ENCODE measurements at places on chromosomes 16 and 17. TPM values are rescaled to one million over a fixed set of nuclear protein-coding genes. Genes with fewer than 3 reads are reported as not detected.

Gene GSDMA
- polyA plus RNA-seq, result not detected

DNA sequence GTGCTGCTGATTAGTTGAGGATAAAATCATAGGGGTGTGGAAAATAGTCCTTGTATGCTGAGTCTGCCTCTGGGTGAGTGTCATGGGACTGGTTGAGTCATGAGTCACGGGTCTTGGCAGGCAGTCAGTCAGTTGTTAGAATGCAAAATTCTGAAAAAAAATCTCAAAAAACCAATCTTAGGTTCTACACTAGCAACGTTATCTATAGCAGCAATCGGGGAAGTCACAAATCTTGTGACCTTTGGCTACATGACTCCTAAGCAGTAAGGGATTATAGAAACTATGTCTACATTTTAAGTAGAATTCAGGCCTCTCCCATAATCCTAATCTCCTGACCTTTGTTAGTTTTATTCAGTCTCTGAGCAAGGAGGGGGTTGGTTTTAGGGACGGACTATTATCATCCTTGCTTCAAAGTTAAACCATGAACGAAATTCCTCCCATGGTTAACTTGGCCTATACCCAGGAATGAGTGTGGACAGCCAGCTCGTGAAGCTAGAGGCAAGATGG lies 18.0 kb upstream of the PMFBP1 start:
- H3K27ac ChIP-seq, result no peak overlapping the region
- no peak overlapping the region for H3K4me3 ChIP-seq
- no peaks in the 10 kb centered on the region for H3K4me1 ChIP-seq
- no peaks in the 10 kb centered on the region for H3K36me3 ChIP-seq

DNA sequence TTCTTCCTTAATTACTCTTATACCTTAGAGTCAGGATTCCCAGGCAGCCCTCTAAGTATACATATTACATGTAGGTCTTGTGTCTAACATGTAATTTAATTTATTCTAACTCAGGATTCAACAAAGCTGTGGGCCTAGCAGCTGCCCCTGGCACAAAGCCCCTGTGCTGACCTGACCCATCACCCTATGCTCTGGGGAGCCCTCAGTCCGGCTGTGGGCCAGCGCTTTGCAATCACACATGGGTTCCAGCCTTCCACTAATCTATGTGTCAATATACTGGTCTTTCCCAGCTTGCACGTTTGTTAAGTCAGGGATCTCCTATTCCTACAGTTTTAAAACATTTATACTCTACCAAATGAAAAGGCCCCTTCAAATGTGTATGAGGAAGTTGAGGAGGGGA lies 62.7 kb upstream of the SREBF1 start:
- H3K4me1 ChIP-seq, result peaks cover 17% of the 10 kb centered on the region
- H3K4me3 ChIP-seq, result no peak overlapping the region
- no peaks in the 10 kb centered on the region for H3K36me3 ChIP-seq
- H3K27me3 ChIP-seq, result no peaks in the 10 kb centered on the region

Gene CLEC10A
- 0.14 TPM for polyA plus RNA-seq

DNA sequence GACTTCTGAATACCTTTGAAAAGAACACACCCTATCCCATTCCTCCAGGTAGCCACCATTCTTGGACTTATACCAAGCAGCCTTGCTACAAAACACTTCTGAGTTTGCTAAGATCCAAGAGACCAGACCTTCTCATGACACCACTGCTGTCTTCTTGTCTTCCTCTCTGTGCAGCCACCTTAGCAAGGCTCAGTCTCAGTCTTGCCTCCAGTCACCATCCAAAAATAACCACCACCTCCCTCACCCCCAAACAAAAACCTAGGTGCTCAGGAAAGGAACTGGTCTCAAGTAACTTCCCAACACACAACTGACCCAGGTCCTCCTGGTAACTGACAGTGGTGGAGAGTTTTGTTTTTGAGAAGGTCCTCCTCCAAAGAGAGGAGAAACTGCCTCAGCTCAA lies 90.9 kb upstream of the CORO6 start:
- H3K27ac ChIP-seq, result no peak overlapping the region
- no peak overlapping the region for H3K4me3 ChIP-seq
- peaks cover 5% of the 10 kb centered on the region for H3K4me1 ChIP-seq
- no peaks in the 10 kb centered on the region for H3K36me3 ChIP-seq
- no peak for DNase-seq
- H3K27me3 ChIP-seq, result no peaks in the 10 kb centered on the region

Gene WNT3
- 1.4 TPM for polyA plus RNA-seq

- no peak overlapping the region for H3K4me3 ChIP-seq
- no peak overlapping the region for H3K27ac ChIP-seq
- H3K36me3 ChIP-seq, result no peaks in the 10 kb centered on the region
- H3K4me1 ChIP-seq, result peaks cover 40% of the 10 kb centered on the region
- DNase-seq, result peak; percentile 40
- no peaks in the 10 kb centered on the region for H3K27me3 ChIP-seq
Observed at GRCh38 chr17:82863941-82864712, 24.3 kb upstream of the ZNF750 start.

DNA sequence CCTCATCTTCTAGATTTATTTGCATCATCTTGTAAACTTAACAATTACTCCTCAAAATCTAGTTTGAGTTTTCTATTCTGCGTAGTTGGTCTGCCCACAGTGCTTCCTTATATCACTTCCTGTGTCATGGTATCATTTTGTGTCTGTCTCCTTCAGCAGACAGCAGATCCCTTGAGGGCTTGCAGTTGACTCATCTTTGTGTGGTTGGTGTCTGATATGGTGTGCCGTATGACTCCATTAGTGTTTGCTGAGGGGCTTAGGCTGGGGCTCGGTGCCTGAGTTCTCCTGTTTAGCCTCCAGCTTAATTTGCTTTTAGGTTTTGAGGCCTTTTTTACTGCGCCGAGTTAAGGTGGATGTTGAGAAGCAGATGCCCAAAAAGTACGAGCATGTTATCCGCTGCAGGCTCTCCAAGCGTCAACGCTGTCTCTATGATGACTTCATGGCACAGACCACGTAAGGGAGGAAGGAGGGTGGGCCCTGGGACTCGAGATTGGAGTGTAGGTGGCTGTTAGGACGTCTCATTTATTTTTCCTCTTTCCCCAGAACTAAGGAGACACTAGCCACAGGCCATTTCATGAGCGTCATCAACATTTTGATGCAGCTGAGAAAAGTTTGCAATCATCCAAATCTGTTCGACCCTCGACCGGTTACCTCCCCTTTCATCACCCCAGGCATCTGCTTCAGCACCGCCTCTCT lies 16.9 kb downstream of the SRCAP start:
- no peak overlapping the region for H3K27ac ChIP-seq
- H3K36me3 ChIP-seq, result peaks cover 55% of the 10 kb centered on the region
- H3K4me1 ChIP-seq, result peaks cover 5% of the 10 kb centered on the region
- H3K4me3 ChIP-seq, result no peak overlapping the region
- H3K27me3 ChIP-seq, result no peaks in the 10 kb centered on the region
